Caki2 (cell line): ENCODE measurements at places on chromosomes 2 and 18.
A peak's percentile ranks its signal among the peaks of the same experiment; 100 is the strongest.

DNA sequence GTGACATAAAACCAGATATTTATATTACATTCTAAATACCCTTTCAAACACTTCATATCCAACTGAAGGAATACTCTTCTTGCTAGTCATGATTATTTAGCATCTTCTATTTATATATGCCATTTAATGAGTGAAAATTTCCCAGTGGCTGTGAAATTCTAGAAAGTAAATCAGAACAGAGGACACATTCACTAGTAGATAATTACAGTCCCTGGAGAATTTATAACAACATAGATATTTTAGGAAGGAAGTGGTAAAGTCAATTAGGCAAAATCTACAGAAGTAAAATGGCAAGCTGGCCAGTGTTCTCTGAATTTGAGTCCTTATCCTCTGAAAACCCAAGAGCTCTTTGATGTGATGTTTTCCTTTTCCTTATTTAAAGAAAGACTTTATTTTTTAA lies 121.8 kb downstream of the PMAIP1 start:
- no peak for DNase-seq

DNA sequence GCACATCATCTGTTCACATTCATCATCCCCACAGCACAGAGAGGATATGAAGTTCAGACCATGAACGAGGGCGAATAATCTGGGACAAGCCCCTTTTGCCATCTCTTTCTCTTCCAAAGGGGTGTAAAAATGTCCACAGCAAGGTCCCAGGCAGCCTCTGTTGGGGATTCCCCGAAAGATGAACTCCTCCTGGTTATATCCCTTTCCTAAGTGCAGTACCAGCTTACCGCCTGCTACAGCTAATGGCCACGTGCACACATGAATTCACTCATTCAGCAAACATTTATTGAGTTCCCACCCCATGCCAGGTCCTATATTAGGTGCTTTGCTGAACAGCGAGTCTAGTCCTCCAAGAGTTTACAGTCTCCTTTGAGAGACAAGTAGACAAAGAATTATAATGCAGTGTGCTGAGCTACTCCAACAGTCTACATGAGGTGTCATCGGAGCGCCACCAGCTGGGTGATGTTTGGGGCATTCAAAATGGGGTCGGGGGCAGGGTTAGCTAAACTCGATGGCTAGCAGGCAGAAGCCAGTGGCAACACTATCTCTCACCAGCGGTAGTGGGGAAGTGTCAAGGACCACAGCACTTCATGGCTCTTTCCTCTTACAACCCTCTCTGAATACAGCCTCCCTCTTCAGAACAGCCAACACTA lies 228.9 kb downstream of the TMEM163 start:
- no peak for DNase-seq

DNA sequence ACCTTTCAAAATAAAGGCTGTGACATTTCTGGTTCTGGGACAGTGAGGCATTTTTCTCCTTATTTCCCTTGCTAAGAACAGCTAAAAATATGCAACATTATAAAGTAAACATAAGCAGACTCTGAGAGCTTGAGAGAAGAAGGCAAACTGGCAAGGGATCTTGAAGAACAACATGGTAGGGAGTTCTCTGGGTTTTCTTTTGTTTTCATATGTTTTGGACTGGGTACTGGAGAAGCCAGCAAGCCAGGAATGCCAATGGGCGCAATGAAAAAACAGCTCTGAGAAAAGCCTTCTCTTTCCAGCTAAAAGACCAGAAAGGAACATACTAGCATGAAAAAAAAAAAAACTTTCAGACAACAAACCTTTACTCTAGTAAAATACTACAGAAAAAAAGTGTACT lies 351.4 kb upstream of the HS6ST1 start:
- DNase-seq, result no peak

GRCh38 chr2:239685556-239685955 lies 284.7 kb upstream of the HDAC4 start:
- no peak for DNase-seq

DNA sequence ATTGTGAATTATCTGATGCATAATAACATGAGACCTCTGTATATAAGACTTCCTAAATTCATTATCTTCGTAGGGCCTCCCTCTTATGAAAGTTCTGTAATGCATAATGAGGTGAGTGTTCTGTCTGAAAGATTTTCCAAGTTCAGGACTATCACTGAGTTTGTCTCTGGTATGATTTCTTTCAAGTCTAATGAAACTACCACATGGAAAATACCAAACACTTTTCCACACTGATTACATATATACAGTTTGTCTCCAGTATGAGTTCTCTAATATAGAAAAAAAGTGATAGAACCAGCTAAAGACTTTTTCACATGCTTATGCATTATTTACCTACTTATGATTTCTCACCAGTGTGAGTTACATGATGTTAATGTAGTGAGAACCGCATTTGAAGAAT lies 34.7 kb downstream of the CTNNA2 start:
- DNase-seq, result no peak

DNA sequence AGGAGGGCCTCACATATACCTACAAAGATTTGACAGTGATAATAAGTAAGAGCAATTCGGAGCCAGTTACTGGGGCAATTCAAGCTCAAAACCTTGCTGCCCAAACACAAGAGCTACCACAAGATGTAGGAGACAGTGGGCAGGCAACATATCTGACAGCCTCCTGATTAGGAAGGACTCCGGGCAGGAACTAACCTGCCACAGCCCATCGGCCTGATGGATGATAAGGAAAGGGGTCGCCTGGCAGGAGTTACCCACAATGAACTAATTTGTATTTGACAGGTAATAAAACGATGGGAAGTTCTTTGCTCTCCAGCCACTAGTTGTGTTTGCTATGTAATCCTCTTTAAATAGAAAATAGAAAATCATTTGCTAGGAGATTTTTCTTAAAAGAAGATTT lies 100.2 kb downstream of the ARHGAP15 start:
- DNase-seq, result no peak

- DNase-seq, result no peak
Observed at GRCh38 chr2:82226441-82226840, 1921.9 kb upstream of the LRRTM1 start.

GRCh38 chr2:225074919-225075681 lies 32.8 kb upstream of the DOCK10 start:
- no peak for DNase-seq

DNA sequence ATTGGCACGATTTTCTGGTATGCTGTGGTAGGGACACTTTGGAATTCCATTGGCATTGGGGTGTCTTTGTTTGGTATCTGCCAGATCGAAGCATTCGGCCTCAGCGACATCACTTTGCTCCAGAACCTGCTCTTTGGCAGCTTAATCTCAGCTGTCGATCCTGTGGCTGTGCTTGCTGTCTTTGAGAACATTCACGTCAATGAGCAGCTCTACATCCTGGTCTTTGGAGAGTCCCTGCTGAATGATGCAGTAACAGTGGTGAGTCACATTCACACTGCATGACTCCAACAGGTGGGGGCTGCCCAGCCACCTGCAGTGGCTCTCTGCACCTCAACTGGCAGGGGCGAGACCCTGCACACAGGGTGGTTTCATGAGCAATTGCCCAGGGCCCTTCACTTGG lies 38.4 kb downstream of the SLC9A2 start:
- peak; percentile 39 for DNase-seq

DNA sequence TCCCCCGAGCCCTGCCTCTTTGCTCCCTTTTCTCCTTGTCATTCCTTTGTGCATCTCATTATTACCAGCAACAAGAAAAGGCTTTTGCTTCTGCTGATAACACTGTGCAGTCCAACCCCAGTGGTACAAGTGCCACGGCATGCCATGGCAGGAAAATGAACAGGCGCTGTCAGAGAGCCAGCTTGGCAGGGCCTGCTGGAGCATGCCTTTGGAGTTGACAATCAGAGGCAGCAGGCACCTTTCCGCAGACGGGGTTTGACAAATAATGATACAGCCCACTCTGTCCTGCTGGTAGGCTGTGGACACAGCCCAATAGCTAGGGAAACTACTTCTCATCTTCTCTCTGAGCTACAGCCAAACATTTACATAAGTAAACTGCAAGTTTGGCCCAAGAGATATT lies 243.9 kb upstream of the LRRTM1 start:
- no peak for DNase-seq

DNA sequence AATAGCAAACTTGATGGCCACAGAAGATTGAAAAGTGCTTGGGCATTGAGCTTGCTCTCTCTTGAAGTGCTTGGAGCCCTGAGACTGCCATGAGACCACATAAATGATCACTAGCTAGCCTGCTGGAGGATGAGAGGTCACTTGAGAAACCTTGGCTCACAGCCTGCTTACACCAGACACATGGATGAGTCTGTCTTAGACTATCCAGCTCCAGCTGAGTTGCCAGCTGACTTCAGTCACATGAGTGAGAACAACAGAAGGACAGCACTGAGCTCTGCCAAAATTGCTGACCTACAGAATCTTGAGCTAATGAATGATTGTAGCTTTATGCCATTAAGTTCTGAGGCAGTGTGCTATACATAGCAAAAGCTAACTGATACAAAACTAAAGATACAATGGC lies 18.1 kb downstream of the NABP1 start:
- peak; percentile 51 for DNase-seq
